ENCODE measurements at places on chromosomes 11 and 22.

GRCh38 chr22:49057910-49058309, 769.8 kb downstream of the BRD1 start:
- no peak for DNase-seq

DNA sequence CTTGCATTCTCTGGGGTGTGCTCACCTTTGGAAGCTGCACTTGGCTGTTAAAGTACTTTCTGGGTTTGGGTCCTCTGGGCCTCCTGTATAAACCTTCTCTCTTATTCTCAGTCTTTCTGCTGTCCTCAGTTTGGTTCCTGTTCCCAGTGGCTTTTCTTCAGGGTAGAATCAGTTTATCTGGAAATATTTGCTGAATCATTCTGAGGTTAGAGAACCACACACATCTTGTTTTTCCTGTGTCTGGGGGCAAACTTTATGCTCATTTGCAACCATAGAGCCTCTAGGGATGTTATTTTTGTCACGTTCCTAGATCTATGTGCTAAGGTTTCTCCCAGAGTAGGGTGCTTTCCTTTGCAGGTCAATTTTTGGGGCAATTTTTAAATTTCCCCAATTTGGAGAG, 224.3 kb upstream of the C11orf87 start:
- no peak for DNase-seq

DNA sequence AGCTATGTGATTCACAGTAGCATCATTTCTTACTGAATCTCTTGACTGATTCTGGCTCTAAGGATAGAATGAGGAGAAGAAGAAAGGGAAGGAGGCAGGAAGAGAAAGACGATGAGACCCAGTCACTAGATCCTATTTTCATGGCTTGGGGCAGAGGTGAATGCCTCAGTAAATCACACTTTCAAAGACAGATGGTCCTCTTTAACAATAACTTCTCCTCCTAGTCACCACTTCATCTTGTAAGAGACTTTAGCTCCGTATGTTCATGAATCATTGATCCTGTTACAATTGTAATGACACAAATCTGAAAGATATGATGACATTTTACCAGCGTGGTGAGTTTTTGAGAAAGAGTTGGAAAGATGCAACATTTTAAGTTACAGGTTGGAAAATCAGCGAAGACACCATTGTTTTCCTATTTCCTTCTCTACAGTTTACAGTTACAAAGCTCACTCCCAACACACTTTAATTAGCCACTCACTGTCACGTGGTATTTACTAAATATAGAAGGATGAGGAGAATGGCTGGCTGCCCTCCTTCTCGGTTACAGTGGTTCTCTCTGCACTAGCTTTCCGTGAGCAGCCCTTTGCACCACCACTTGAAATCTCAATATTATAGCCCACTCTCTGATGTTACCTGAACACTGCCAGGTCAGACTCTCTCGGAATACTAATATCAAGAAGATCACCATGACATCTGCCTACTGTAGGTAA, 205.8 kb downstream of the CADM1 start:
- DNase-seq, result no peak

- DNase-seq, result peak; percentile 54
Observed at GRCh38 chr22:29689880-29690213, 30.0 kb upstream of the CABP7 start.

DNA sequence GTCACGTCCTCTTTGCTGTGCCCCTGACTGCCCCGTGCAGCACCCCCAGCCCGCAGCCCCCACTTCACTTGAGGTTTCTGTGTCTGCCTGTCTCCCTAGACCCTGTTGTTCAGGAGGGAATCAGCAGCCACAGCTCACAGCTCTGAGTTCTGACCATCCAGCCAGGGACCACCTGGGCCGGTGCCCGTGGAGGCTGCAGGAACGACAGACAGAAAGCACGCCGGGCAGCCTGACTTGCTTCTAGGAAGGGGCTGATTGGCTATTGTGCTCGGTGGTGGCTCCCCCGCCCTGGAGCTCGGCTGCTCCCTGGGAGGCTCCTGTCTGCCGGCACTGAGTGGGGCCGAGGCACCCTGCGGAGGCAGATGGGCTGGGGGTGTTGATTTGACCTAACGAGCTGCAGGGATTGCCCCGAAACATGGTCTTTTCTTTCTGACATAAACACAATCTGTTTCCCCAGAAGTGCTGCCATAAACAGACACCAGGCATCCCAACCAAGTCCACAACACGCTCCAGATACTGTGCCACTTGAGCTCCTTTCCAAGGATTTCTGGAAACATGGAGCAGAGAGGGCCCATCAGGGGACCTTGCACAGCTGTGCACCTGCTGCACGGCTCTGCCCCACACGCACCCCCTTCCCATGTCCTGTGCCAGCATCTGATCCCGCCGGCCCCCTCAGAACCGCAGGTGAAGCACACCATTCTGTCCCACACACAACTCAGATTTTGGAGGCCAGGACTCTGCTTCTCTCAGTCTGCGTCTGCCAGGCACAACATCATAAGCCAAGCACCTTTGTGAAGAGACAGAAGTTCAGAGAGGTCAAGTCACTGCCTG, 855.9 kb downstream of the TBC1D22A start:
- peak; percentile 4 for DNase-seq

DNA sequence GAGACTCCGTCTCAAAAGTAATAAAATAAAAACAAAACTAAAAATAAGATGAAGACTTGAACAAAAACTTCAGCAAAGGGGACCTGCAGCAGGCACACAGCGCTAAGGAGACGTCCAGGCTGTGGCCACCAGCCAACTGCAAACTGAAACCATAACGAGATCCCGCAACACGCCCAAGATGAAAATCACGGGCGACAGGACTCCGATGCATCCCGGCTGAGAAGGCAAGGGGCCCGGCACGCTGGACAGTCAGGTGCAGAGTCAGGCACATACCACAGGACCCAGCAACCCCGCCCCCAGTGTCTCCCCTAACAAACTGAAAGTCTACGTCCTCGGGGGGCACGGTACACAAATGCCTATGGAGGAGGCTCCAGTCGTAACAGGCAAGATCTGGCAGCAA, 9.2 kb downstream of the HRAS start:
- no peak for DNase-seq

GRCh38 chr11:47308050-47308823, 38.3 kb downstream of the MADD start:
- no peak for DNase-seq

GRCh38 chr11:94885133-94885532, 88.2 kb downstream of the CWC15 start:
- DNase-seq, result no peak

Measured in pancreas (tissue), 10 donors.